Esophagus muscularis mucosa (tissue), 4 donors: ENCODE measurements at places on chromosomes 13 and 19. TPM values are rescaled to one million over a fixed set of nuclear protein-coding genes. Genes with fewer than 3 reads are reported as not detected.

Gene TTC9B
- total RNA-seq: not detected

GRCh38 chr13:102461302-102461701, 59.5 kb upstream of the FGF14 start:
- H3K36me3 ChIP-seq: no peaks in the 10 kb centered on the region
- no peaks in the 10 kb centered on the region for H3K4me1 ChIP-seq
- no peaks in the 10 kb centered on the region for H3K27me3 ChIP-seq
- H3K4me3 ChIP-seq: no peak overlapping the region

Gene SLITRK6
- total RNA-seq: 3.6 TPM

Gene C19orf81
- total RNA-seq: not detected

- H3K27ac ChIP-seq: no peak overlapping the region
- DNase-seq: no peak
- H3K27me3 ChIP-seq: peaks cover 8% of the 10 kb centered on the region
- no peak overlapping the region for H3K4me3 ChIP-seq
- H3K36me3 ChIP-seq: no peaks in the 10 kb centered on the region
Measured at GRCh38 chr19:28746478-28746877, 466.5 kb downstream of the UQCRFS1 start.

GRCh38 chr13:97234742-97235141, 12.6 kb downstream of the MBNL2 start:
- H3K27me3 ChIP-seq: no peaks in the 10 kb centered on the region
- DNase-seq: no peak
- H3K4me1 ChIP-seq: peaks cover 97% of the 10 kb centered on the region
- peak overlapping the region; percentile 38 for H3K4me3 ChIP-seq
- no peaks in the 10 kb centered on the region for H3K36me3 ChIP-seq

DNA sequence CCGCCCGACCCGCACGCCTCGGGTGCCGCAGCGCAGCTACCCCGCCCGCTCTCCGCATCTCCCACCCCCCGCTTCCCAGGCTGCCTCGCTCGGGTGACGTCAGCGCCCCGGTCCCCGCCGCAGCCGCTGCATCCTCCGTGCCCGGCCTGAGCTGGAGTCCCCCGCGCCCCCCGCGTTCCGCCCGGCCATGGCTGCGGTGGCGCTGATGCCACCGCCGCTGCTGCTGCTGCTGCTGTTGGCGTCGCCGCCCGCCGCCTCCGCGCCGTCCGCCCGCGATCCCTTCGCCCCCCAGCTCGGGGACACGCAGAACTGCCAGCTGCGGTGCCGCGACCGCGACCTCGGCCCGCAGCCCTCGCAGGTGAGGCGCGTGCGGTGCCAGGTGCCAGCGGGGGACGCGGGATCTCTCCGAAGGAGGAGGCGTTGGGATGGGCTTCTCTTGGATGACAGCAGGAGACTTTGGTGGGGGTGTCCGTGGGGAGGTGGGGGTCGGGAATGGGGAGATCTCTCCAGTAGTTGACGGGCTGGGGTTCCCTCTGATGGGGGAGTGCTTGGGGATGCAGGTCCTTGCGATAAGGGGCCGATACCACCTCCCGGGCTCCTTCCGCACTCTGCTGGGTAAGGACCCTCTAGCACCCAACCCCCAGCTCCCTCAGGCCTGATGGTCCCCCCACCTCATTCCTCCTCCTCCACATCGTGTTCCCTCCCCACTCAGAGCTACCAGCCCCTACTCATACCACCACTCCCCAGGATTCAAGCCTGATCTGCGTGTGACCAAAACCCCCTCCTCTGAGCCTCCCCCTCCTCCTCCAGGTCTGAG, at the start of gene TMEM59L:
Gene TMEM59L (plus strand): TSS at position 99 of the 817 bp plus-strand sequence. CDS start 89 bp downstream, at position 188.
- H3K4me3 ChIP-seq: peak within 1 kb of the TSS; percentile 58
- H3K27me3 ChIP-seq: peaks cover 48% of the 10 kb centered on the region
- peaks cover 36% of the 10 kb centered on the region for H3K4me1 ChIP-seq
